ENCODE measurements at places on chromosomes 7 and 10.

GRCh38 chr10:93220296-93221170 is 146.8 kb downstream of the CYP26A1 start:
- DNase-seq = no peak

DNA sequence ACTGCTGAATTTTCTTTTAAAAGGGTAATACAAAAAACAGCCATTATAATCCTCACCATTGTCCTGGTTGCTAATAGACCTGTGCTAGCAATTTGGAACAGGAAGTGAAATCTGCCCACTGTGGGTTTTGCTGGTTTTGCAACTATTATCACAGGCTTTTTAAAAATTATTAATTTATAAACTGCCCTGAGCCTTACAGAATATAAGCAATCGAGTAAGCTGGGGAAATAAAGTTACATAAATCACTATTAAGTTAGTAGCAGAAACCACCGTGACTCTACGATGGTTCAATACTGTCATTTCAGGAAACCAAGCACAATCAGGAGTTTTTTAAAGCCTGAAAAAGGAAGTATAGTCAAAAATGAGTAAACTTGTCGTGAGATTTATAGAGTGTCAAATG is 62.3 kb downstream of the TMEM26 start:
- DNase-seq = no peak

DNA sequence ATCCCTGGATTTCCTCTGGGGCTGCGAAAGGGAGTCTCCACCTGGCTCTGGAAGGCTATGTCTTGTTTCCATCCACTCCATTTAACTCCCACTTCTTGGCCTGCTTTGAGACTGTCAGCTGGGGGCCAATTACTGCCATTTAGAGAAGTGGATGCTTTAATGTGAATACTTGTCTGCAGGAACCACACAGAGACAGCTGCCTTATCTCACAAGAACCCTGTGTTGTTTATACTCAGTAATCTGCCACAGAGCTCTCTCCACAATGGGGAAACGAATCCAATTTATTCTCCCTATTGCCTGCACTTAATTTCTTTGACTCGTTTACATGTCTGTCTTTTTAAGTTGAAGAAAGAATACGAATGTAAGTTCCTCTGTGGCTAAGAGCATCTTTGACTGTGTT is 787.0 kb upstream of the C7orf33 start:
- DNase-seq = no peak

DNA sequence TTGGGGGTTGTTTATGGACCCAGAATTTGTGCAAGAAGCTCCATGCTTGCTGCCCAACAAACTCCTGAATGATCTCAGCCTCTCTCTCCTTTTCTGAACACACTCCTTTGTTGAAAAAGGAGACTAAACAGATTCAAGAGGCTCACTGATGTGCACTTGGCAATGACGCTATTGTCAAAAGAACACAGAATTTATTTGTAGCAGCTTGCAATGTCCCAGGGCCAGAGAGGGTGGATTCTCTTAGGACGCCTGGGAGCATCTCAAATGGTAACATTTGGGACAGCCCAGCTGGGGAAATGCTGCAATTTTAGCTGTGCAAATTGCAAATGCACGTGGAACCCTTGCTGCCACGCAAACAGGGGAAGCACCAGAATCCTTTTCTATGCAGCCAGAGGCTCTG is 79.9 kb downstream of the GPR26 start:
- no peak for DNase-seq

GRCh38 chr10:111822661-111823060 is 360.9 kb downstream of the GPAM start:
- no peak for DNase-seq

DNA sequence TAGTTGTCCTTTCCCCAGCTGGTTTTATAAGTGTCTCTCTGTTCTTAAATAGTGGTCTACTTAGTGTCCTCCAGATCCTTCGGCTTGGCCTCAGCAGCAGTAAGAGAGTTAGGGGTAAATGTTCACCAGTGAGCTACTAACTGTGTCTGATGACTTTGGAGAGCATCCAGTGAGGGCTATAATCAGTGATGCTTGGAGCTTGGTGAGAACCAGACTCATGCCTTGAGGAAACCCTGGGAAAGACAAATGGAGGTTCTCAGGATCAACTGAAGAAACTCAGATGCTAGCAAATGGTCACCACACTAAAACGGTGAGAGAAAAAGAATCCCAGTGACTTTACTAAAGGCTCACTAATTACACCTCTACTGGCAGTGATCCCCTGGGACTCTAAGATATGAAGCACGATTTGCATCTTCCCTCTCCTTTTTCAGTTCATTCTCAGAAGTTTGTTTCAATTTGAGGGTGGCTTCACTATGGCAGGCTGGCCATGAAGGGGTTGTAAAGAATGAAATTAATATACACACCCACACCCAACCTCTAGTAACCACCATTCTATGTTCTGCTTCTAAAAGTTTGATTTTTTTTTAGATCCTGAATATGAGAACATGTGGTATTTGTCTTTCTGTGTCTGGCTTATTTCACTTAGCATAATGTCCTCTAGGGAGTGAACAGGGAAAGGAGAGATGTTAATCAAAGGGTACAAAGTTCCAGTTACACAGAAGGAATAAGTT is 177.9 kb downstream of the PDE1C start:
- DNase-seq = no peak

All from left renal pelvis (tissue), 4 donors.